ENCODE measurements at places on chromosomes 12 and 14. TPM values are rescaled to one million over a fixed set of nuclear protein-coding genes. Genes with fewer than 3 reads are reported as not detected.

LYZ gene
- 128 TPM for polyA plus RNA-seq

PZP gene
- polyA plus RNA-seq = 0.24 TPM

SDR9C7 gene
- polyA plus RNA-seq = 0.03 TPM

PARPBP gene
- 9.3 TPM for polyA plus RNA-seq

SAMD15 gene
- polyA plus RNA-seq = 1.6 TPM

MDGA2 gene
- 0.82 TPM for polyA plus RNA-seq
